Mucosa of descending colon (tissue), 3 donors: ENCODE measurements at places on chromosomes 6 and 20. TPM values are rescaled to one million over a fixed set of nuclear protein-coding genes. Genes with fewer than 3 reads are reported as not detected.

DNA sequence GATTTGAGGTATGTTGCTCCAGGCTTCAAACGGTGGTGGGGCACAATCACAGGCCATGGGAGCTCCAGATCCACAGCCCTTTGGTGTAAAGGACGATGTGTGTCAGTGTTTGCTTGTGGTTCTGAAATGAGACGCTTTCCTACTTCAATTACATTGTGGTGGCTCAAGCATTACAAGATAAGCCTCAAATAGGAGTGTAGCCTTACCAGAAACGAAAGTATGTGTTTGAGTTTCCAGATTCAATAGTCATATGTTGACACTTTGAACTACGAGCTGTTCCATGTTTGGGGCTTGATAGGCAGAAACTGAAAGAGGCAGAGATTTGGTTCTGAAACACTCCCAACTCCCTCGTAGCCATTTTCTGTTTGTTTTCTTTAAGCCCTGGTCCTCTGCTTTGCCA lies 187.1 kb downstream of the MYLK4 start:
- no peak for DNase-seq

C6orf52 gene
- 1.2 TPM for total RNA-seq

DNA sequence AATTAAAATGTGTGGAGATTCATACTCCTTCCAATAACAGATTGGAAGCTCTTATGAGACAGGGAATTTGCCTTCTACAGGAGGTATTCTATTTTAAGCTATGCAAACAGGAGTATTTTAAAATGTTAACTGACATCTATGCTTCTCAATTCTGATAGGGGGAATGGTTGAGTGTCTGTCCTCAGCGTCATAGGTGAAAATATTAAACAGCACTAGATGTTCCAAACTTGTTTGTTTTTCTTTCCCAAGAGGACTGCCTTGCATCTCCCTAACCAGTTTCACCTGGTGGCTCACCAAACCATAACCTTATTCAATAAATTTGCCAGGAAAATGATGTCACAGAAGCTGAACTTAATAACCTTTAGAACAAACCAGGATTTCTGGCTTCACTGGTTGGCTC lies 24.6 kb upstream of the ARG1 start:
- no peak for DNase-seq

DNA sequence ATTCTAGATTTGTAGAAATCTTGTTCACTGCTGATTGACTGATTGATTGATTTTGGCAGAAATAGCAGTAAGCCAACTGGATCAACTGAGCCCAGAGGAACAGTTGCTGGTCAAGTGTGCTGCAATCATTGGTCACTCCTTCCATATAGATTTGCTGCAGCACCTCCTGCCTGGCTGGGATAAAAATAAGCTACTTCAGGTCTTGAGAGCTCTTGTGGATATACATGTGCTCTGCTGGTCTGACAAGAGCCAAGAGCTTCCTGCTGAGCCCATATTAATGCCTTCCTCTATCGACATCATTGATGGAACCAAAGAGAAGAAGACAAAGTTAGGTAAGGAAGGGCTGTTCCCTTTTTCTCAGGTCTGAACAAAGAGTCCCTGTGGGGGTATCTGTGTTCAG lies 31.2 kb downstream of the TREML1 start:
- no peak for DNase-seq

ADGRF5 gene
- total RNA-seq: 9.7 TPM

GRCh38 chr20:16553684-16554083 lies 19.6 kb downstream of the KIF16B start:
- DNase-seq: no peak
